Fibroblast of skin of left quadriceps (primary cell): ENCODE measurements at places on chromosomes 4 and X.

- DNase-seq: no peak
These were observed 12.7 kb downstream of the TKTL1 start for GRCh38 chrX:154308108-154308946.

- no peak for DNase-seq
These were observed 1.3 kb upstream of the RGS12 start for GRCh38 chr4:3291411-3291968.

DNA sequence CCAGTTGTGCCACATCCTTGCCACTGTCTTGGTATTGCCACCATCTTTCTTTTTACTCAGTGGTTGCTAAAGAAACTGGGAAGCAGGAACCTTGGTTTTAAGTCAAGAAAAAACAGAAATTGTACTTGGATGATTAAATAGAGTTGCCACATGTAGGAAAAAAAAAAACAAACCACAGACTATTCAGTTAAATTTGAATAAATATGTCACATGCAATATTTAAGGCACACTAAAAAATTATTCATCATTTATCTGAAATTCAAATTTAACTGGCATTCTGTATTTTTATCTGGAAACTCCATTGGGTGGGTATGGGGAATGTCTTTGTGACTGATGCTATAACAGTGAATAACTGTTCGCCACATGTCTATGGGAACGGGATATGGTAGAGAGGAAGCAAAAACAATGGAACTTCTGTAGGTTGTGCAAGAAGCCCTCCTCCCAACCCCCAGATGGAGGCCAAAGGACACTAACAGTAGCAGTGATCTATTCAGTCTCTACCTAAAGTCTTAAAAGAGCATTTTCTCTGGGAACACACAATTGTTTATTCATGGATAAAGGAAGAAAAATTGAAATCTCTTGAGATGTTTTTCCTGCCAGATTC is 57.0 kb upstream of the PLAC8 start:
- no peak for DNase-seq

DNA sequence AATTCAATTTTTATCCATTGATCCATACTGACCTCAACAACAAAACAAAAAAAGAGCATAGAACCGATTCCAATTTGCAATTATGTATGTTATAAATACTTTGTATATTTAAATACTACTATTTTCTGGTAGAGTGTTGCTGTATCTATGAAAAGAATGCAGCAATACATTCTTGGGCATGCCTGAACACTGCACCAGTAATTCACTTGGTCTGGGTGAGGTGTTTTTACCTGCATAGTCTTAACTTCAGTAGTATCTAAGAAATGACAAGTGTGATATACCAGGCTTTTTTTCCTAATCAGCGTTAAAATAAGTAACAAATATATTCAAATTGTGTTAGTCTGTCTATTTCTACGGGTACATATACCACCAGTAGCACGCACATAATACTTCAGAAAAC is 120.2 kb downstream of the KLHL13 start:
- DNase-seq: no peak

- DNase-seq: no peak
These were observed 381.9 kb downstream of the RAB28 start for GRCh38 chr4:13102092-13102742.

- no peak for DNase-seq
These were observed 39.4 kb upstream of the TMPRSS11E start for GRCh38 chr4:68407868-68408190.

DNA sequence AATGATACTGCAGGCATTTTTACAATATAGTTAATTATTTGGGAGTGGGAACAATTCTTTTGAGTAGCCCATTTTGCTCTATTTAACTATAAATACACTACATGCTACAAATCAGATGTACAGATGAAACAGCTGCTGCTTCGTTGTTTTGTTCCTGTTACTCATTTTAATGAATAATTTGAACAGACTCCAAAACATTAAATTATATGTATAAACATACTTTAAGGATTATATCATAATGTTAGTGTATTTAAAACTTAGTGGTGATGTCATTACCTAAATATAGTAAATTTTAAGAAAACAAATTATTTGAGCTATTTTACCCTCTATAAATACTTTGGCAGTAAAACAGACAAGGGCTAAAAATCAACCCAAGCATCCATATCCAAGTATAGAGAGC is 60.7 kb downstream of the GAB1 start:
- DNase-seq: peak; percentile 23

GRCh38 chr4:39620551-39621313 is 17.9 kb downstream of the SMIM14 start:
- no peak for DNase-seq

- no peak for DNase-seq
These were observed 531 bp downstream of the CAMK2D start for GRCh38 chr4:113760795-113761619.

GRCh38 chr4:1869530-1870327 is 1.5 kb upstream of the NSD2 start:
- no peak for DNase-seq

DNA sequence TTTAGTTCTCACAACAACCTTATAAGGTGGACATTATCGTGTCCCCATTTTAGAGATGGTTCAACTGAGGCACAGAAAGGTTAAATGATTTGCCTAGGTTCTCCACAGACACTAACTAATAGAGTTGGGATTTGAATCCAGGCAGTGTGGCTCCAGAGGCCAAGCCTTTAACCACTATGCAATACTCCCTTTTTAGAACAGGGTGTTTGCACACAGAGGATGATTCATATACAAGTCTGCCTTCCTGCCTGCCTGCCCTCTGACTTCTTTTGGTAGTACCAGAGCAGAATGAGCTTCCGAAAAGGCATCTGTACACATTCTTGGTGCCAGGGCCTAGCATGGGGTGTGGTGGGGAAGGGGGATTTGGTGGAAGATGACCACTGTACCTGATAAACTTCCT is 150.8 kb upstream of the ARHGEF9 start:
- no peak for DNase-seq

- DNase-seq: no peak
These were observed 69.4 kb upstream of the KIT start for GRCh38 chr4:54588404-54588803.

- DNase-seq: no peak
These were observed 30.0 kb upstream of the PLAC1 start for GRCh38 chrX:134688031-134688823.

- no peak for DNase-seq
These were observed 1688.0 kb upstream of the AGA start for GRCh38 chr4:179130122-179130714.

- no peak for DNase-seq
These were observed 147.7 kb downstream of the GASK1B start for GRCh38 chr4:158025131-158025530.

- DNase-seq: no peak
These were observed 13.5 kb upstream of the ASMTL start for GRCh38 chrX:1466232-1466661.

DNA sequence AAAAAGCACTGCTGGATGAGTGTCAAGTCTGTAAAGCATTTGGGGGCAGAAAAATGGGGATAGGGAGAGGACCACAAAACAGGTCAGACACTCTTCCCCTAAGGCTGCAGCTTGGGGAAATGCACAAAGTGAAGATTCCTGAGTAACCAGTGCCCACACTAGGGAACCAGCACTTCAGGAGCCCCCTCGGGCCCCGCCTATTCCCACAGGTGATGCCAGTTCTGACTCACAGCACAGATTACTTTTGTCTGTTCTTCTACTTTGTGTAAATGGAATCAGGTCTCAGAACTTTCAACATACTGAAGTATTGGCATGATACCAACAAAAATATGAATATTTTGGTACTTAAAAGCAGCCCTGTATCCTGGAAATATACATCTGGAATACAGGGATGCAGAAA is 112.5 kb downstream of the ADRA2C start:
- no peak for DNase-seq

DNA sequence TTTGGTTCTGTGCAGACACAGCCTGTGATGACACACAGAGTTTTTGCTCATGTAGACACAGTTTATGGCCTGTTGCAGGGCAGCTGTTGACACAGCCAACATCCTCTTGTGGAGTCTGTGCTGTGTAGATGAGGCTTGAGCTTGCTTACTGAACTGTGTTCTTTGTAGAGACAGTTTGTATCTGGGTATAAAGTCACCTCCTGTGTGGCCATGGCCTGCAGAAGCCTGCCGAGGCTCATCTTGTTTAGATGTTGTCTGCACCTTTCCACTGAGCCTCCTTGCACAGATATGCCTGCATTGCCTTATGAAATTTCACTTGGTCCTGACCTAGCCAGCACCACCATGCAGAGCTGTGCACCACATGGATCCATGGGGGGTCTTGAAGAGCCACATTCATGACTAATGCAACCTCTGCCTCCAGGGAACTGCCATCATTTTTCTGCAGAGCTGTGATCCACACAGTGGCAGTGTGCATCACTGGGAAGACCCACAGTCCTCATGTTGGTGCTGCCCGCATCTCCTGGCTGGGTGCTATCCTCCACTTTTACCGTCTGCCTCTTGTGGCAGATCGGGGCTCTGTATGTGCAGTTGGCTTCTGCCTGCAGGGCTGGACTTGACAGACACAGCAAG is 198.0 kb upstream of the MAMLD1 start:
- DNase-seq: no peak

GRCh38 chr4:34372815-34373214 is 1871.5 kb downstream of the ARAP2 start:
- DNase-seq: no peak

GRCh38 chr4:108097990-108098553 is 70.7 kb downstream of the LEF1 start:
- no peak for DNase-seq

- DNase-seq: no peak
These were observed 1499.5 kb upstream of the ADGRL3 start for GRCh38 chr4:59700651-59701050.

- peak; percentile 94 for DNase-seq
These were observed 108.3 kb upstream of the ARSJ start for GRCh38 chr4:114087596-114088230.

DNA sequence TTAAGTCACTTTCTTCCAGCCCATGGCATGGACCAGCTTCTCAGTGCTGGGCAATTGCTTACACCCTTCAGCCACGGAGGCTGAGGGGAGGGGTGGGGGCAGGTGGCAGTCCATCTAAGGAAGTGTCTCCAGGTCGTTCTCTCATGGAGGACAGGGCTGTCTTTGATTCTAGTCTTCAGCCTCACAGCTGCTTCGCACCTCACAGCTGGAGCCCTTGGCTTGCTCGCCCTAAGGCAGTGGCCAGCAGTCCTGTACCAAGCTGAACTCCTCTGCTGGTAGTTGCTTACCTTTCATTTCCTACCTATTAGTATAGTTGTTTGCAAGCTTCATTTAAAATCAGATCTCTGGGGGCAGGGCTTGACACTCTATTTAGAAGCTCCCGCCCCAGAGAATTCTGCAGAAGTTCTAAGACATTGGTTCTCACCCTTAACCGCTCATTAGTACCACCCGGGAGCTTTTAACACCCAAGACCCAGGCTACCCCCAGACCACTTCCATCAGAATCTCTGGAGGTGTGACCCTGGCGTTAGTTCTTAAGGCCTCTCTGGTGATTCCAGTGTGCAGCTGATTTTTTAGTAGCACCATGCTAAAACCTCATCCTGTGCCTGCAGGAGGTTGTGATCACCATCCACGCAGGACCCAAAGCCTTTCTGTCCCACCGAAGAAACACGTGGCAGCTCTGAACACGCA is 386.8 kb downstream of the UNC5C start:
- DNase-seq: no peak

DNA sequence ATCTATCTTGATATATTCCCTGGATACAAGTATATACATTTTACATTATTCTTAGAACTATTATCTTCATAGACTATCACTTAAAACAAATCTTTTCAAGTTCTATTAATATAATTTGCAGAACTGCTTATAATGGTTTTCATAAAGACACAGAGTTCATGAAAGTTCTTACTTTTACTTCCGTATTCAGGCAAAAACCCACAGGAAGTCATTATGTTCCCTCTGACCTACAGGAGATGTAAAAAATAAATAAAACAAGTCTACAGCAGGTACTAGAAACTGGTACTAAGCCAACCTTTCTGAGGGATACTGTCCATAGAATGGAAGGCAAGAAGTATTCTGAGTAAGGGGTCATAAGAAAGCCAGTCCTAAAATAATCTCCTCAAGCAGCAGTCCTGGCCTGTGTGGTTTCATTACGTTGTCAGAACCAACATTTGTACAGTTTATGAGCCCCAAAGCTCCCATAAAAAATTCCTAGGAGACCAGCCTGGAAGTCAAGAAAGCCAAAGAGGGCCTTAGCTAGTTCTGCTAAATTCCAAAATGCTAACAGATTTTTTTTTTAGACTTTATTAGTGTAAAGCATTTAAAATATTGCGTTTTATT is 68.6 kb downstream of the CAMK2D start:
- DNase-seq: no peak

DNA sequence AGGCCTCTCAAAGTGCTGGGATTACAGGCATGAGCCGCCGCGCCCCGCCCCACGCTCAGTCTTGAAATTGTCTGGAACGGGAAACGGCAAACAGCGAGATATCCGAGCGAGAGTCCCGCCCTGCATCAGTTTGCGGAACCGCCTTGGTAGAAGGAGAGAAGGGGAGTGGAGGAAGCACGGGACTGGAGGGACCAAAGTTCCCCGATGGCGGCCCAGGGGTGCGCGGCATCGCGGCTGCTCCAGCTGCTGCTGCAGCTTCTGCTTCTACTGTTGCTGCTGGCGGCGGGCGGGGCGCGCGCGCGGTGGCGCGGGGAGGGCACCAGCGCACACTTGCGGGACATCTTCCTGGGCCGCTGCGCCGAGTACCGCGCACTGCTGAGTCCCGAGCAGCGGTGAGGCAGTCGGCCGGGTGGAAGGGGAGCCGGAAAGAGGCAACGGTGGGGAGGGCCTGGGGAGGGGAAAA is at the start of gene BST1:
Gene BST1 (plus strand): TSS at position 125 of the 463 bp plus-strand sequence. CDS start 80 bp downstream, at position 205.
- no peak for DNase-seq

- no peak for DNase-seq
These were observed 1.8 kb upstream of the ZCCHC4 start for GRCh38 chr4:25310803-25311166.

DNA sequence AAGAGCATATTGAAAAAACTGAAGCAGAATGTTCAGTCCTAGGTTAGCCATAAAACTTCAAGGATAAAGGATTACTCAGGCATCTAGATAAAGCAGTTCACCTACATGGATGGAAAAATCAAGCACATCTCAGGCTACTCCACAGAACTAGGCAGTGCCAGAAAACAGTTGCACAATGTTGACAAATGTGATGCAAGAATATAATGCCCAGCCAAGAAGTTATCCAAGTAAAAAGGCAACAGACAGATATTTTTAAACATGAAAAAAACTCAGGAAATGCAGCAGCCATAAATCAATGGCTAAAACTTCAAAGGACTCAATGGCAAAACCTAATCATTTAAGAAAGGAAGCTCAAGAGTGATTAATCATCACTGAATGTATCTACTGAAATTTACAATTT is 456.0 kb upstream of the FAM241A start:
- DNase-seq: peak; percentile 75

DNA sequence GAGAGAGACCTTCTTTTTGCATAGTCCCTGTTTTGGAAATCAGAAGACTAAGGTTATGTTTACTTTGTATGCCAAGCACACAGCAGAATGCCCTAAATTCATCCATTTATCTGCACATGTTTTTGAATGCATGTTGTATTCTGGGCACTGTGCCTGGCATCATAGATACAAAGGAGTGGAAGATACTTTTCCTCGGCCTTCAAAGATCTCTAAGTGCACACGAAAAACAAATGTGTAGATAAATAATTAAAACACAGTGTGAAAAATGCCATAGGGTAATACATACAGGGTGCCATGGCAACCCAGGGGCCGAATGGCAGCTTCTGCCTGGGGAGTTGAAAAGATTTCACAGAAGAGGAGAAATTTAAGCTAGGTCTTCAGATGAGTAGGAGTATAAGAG is 390.6 kb upstream of the ATOH1 start:
- DNase-seq: no peak
